NCI-H1694 treated with DMSO at 0.1 percent for 48 hours (cell line): ENCODE measurements at places on chromosomes 5 and 9.

- no peak for DNase-seq
Measured at GRCh38 chr9:3804103-3804502, 278.3 kb upstream of the RFX3 start.

GRCh38 chr9:108860764-108861163 lies 1.3 kb upstream of the ACTL7A start:
- DNase-seq: no peak

DNA sequence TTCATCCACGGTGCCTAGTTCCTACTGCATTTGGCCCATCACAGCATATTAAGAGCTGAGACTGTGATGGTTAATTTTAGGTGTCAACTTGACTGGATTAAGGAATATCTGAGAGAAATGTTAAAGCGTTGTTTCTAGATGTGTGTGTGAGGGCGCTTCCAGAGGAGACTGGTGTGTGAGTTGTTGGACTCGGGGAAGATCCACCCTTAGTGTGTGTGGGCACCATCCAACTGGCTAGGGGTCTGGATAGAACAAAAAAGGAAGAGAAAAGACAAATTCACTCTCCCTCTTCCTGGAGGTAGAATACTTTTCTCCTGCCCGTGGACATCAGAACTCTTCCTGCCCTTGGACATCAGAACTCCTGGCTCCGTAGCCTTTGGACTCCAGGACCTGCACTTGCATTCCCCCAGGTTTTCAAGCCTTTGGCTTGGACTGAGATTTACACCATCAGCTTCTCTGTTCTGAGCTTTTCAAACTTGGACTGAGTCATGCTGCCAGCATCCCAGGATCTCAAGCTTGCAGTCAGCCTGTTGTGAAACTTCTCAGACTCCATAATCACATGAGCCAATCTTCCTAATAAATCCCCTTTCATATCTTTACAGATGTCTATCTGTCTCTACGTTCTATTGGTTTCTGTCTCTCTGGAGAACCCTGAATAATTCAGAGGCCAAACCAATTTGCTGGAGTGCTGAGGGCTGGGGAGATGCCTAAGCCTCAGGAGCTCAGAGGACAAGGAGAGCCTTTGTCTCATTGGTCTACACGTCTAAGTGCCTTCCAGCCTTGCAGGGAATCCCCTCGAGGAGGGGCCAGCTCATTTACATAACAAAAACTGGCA lies 164.5 kb downstream of the DCP2 start:
- no peak for DNase-seq

- DNase-seq: no peak
Measured at GRCh38 chr5:96112703-96113102, 151.1 kb upstream of the ELL2 start.

- no peak for DNase-seq
Measured at GRCh38 chr5:50420343-50420935, 20.6 kb downstream of the EMB start.

DNA sequence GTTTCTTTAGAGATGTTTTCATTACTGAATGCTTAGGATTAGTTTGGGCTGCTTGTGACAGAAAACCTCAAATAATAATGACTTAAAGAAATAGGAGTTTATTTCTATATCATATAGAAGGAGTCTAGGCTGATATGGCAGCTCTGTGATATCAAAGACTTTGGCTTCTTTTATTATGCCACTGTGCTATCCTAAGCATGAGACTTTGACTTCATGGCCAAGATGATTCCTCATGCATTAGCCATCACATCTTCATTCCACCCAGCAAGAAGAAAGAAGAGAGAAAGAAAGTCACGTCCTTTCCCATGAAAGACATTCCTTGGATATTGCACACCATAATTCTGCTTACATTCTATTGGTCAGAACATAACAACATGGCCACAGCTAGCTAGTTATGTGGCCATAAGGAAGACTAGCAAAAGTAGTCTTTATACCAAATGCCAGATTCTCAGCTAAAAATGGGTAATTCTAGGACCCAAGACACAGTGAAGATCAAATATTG lies 76.2 kb downstream of the DAPK1 start:
- DNase-seq: no peak

GRCh38 chr9:87428659-87429058 lies 69.0 kb upstream of the DAPK1 start:
- DNase-seq: no peak

DNA sequence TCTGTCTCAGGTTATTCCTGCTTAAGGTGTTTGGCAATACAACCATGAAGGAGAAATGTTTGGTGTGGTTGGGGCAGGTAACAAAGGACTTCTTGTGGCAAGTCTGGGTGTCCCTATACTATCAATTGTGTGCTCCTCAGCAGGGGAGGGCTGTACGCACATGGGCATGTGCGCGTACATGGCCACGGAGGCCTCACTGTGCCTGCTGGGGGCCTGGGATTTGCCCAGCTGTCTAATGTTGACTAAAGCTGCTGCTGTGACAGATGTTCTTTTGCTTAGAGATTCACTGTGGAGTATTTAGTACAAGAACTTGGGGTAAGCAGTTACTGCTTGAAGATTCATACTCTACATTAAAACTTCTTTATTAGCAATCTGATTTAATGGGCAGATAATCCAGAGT lies 97.5 kb downstream of the HSPA4 start:
- DNase-seq: peak; percentile 32
